Stimulated activated CD8-positive, alpha-beta memory T cell treated with anti-CD3 and anti-CD28 coated beads, Interleukin-12 subunit alpha, Interleukin-12 subunit beta, amount 100 ng/mL, for 1 hour (primary cell): ENCODE measurements at places on chromosomes 12 and 14.

GRCh38 chr12:93847517-93848474, 170.6 kb downstream of the CRADD start:
- no peak for DNase-seq

GRCh38 chr14:59919570-59920377, at the start of gene LRRC9:
Gene LRRC9 (plus strand): TSS chr14:59920144.
- DNase-seq, result no peak

- no peak for DNase-seq
Observed at GRCh38 chr14:71380271-71380670, 473.0 kb downstream of the PCNX1 start.

DNA sequence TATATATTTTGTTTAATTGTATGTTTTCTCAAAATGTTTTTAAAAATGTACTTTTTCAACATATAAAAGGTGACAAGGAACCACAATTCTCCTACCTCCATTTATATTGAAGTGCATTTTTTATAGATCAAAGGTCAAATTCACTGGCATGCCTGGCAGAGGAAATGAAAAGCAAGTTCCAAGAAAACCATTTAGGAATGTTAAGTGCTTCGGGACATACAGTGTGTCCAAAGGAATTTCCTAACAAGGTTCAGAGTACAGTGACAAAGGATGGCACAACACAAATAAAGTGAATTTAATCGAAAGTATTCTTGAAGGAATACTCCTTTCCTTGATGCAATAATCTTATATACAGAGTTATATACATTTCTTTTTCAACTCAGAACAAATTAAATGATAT, 242.3 kb downstream of the CCER1 start:
- no peak for DNase-seq

- no peak for DNase-seq
Observed at GRCh38 chr12:93946542-93947150, 201.7 kb upstream of the PLXNC1 start.

- DNase-seq, result no peak
Observed at GRCh38 chr14:91065266-91065665, 4.8 kb upstream of the RPS6KA5 start.

DNA sequence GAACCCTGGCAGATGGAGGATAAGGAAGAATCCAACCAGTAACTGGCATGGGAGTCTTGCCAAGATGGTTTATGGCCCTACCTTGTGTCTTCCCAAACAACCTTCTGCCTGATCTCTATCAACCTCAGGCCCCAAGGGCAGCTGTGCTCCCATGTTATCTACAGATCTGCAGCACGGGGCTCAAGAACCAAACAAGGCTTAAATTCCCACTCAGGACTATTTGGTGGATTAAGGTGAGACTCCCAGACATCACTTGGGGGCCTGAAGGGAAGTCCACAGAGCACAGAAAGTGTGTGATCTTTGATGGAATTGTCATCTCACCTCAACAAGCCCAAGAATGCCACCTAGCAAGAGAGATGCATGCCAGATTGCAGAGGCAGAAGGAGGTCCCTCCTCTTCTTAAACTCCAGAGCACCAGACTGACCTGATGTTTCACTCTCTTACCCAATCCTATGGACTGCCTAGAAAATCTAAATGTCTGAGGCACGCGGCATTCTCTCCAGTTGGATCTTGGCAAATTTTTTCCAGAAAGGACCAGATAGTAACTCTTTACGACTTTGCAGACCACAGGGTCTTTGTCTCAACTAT, 759.5 kb upstream of the TBX3 start:
- DNase-seq, result no peak

- DNase-seq, result no peak
Observed at GRCh38 chr12:108141600-108142130, 12.6 kb downstream of the WSCD2 start.

GRCh38 chr12:93087840-93088610, 158.9 kb upstream of the EEA1 start:
- DNase-seq, result no peak

DNA sequence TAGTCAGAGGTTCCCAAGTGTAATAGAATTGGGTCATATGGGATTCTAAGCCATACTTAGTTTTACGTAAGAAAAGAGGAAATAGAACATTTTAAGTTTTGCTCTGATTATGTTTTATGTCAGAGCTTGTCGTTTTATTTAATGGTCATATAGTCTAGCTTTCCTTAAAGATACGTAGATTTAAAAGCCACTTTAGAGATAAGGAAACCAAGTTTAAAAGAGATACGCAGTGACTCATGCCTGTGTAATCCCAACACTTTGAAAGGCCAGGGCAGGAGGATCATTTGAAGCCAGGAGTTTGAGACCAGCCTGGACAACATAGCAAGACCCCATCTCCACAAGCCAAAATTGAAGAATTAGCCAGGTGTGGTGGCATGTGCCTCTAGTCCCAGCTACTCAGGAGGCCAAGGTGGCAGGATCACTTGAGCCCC, 19.5 kb downstream of the MAPK1IP1L start:
- DNase-seq, result no peak

GRCh38 chr14:23174296-23175184, 8.9 kb downstream of the SLC7A8 start:
- no peak for DNase-seq

GRCh38 chr12:10740182-10740581, 17.1 kb upstream of the YBX3 start:
- no peak for DNase-seq

GRCh38 chr12:53510181-53510812, 3.0 kb upstream of the NPFF start:
- DNase-seq, result no peak
